ENCODE measurements at places on chromosomes 3 and 15. TPM values are rescaled to one million over a fixed set of nuclear protein-coding genes. Genes with fewer than 3 reads are reported as not detected.

The CPB1 gene
- total RNA-seq, result 7.3 TPM

The APOD gene
- 301 TPM for total RNA-seq

The PRR20G gene
- not detected for total RNA-seq

The RLBP1 gene
- not detected for total RNA-seq

The SCAANT1 gene
- total RNA-seq, result not detected

The RBPMS2 gene
- 6.9 TPM for total RNA-seq

DNA sequence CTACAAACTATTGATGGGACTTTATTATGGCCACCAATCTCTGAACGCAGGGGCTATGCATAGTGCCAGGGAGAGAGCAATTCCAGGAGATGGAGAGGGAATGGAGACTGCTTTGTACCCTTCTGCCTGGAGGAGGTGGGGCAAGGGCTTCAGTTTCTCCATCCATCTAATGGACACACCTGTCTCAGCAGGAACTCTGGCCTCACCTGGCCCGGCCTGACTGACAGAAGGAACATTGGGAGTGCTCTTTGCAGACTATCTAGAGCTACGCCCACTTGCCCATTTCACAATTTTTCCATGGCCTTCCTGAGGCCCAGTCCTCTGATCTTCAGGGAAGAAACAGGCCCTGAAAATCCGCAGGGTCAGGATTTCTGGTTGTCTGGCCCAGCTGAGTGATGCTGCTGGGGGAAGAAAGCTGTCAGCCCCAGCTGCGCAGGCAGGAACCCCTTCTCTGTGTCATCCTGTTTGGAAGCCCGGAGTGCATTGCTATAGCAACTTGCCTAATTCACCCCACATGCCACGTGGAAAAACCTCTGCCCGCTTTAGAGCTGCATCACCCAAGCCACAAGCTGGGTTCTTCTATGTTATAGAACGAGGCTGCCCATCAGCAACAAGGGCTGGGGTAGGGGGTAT, 6.4 kb downstream of the ITGA11 start:
- H3K4me1 ChIP-seq, result peaks cover 8% of the 10 kb centered on the region
- peaks cover 2% of the 10 kb centered on the region for H3K36me3 ChIP-seq
- no peak overlapping the region for H3K27ac ChIP-seq
- H3K27me3 ChIP-seq, result no peaks in the 10 kb centered on the region

- no peaks in the 10 kb centered on the region for H3K36me3 ChIP-seq
- no peak overlapping the region for H3K4me3 ChIP-seq
These were observed 20.5 kb upstream of the SOX14 start for GRCh38 chr3:137743608-137744007.

GRCh38 chr3:134074001-134074789, 44.5 kb upstream of the SLCO2A1 start:
- peak; percentile 58 for DNase-seq
- no peaks in the 10 kb centered on the region for H3K4me1 ChIP-seq
- H3K27me3 ChIP-seq, result no peaks in the 10 kb centered on the region
- H3K4me3 ChIP-seq, result no peak overlapping the region
- H3K36me3 ChIP-seq, result no peaks in the 10 kb centered on the region

DNA sequence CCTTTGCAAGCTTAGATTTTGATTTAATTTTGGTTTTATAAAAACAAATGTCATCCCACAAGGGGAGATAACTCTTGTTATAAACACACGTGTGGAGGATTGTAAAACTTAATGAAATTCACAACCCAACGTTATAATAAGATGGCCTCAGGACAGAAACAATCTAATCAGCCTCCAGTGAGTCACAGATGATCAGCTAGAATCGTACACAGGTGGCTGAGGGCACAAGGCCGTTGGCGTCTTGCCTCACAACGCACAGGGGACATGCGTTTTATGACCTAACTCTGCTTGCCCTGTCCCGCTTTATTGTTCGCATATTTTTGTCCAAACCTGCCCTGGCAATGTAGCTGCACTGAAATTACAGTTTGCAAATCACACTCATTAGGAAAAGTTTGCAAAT, 121.9 kb upstream of the PDZRN3 start:
- H3K4me1 ChIP-seq, result no peaks in the 10 kb centered on the region
- no peak for DNase-seq
- H3K27me3 ChIP-seq, result no peaks in the 10 kb centered on the region
- H3K4me3 ChIP-seq, result no peak overlapping the region

GRCh38 chr15:67892559-67893377, 52.9 kb upstream of the RNU6-1 start:
- no peak for DNase-seq
- no peaks in the 10 kb centered on the region for H3K27me3 ChIP-seq
- no peaks in the 10 kb centered on the region for H3K36me3 ChIP-seq
- H3K4me3 ChIP-seq, result no peak overlapping the region

- H3K36me3 ChIP-seq, result no peaks in the 10 kb centered on the region
- H3K27ac ChIP-seq, result no peak overlapping the region
- H3K27me3 ChIP-seq, result no peaks in the 10 kb centered on the region
- no peak for DNase-seq
These were observed 103.5 kb upstream of the NECTIN3 start for GRCh38 chr3:110968076-110968475.

DNA sequence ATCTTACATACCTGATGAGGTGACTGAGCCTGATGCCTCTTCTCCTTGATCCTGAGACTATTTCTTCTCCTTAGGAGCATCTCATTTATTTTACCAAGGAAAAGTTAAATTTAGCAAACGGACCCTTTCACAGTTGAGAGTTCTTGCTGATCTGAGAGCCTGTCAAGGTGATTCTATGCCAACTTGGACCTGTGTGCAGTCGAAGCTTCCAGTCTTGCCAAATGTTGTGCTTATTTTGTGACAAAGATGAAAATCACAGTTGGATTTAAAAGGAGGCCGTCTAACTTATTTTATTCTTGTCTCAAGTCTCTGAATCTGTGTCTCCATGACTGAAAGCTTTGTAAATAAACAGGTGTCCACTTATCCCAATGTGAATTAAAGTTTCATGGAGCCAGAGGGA, 296.3 kb upstream of the EPHA3 start:
- no peaks in the 10 kb centered on the region for H3K36me3 ChIP-seq
- H3K4me3 ChIP-seq, result no peak overlapping the region
- no peaks in the 10 kb centered on the region for H3K4me1 ChIP-seq
- no peaks in the 10 kb centered on the region for H3K27me3 ChIP-seq

GRCh38 chr3:111902534-111902933, 43.5 kb downstream of the PHLDB2 start:
- H3K27me3 ChIP-seq, result no peaks in the 10 kb centered on the region
- H3K4me1 ChIP-seq, result peaks cover 12% of the 10 kb centered on the region
- DNase-seq, result no peak
- H3K4me3 ChIP-seq, result no peak overlapping the region

DNA sequence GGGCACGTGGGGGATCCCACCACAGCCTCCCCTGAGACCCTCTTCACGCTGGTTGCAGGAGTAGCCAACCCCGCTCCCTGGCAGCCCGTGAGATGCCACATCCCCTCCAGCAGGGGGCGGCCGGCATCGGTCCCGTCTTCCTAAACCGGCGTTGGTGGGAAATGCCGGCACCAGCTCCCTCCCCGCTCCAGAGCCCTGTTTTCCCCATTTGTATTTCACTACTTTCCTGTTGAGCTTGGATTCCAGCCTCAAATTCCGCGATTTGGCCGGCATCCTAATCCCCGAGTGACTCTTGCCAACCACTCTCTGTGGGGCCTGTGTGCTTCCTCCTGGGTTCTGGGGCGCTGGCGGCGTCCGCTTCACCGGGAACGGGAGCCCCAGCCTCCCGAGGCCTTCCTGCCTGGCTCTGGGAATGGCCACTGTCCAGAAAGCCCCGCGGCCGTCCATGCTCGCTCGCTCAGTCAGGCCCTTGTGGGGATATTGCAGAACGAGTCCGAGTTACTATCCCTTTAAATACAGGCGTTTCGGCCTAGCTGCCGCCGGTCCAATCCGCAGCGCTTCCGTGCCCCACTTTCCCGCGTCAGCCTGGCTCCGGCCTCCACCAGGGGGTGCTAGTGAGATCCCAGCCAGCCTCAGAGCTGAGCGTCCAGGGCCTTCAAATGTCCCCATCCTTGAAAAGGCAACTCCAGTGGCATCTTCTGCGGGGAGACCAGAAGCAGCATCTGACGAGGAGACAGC, 8.1 kb upstream of the ADAMTS17 start:
- no peaks in the 10 kb centered on the region for H3K4me1 ChIP-seq
- H3K27me3 ChIP-seq, result no peaks in the 10 kb centered on the region
- no peaks in the 10 kb centered on the region for H3K36me3 ChIP-seq
- peak; percentile 96 for DNase-seq
- H3K27ac ChIP-seq, result peak overlapping the region; percentile 65

- no peaks in the 10 kb centered on the region for H3K27me3 ChIP-seq
- H3K4me1 ChIP-seq, result no peaks in the 10 kb centered on the region
- H3K4me3 ChIP-seq, result no peak overlapping the region
- no peak for DNase-seq
- no peaks in the 10 kb centered on the region for H3K36me3 ChIP-seq
These were observed 76.2 kb downstream of the PRICKLE2 start for GRCh38 chr3:64148955-64149653.

DNA sequence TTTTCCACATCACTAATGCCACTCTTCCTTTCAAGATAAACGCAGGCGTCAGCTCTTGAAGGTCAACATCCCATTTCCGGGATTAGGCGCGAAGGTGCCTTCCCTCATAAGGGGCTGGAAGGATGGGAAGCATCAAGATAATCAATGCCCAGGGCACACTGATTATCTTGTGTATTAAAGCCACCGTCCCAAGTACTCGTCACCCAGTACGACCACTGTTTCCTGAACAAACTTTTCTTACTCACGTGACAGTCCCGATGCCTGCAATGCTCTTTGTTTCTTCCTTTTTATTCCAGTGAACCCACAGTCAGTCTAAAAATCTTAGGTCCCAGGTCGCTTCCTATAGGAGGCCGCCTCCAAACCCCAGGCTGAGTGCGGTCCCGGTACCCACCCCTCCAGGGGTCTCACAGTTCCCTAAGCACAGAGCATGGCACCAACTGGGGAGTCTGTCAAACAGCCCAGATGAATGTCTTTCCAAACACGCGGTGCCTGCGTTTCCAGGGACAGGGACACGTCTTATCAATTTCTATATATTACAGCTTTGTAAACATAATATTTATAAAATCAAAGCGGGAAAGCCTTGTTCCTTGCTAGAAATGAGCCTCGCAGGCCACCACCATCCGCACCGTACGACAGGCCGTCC, 589 bp downstream of the ANAPC13 start:
- H3K27ac ChIP-seq, result peak overlapping the region; percentile 97
- peak; percentile 95 for DNase-seq
- H3K36me3 ChIP-seq, result no peaks in the 10 kb centered on the region
- no peaks in the 10 kb centered on the region for H3K27me3 ChIP-seq
- peak overlapping the region; percentile 87 for H3K4me3 ChIP-seq
- H3K4me1 ChIP-seq, result no peaks in the 10 kb centered on the region

GRCh38 chr15:66830358-66830757, 128.3 kb downstream of the SMAD6 start:
- no peak overlapping the region for H3K4me3 ChIP-seq
- no peaks in the 10 kb centered on the region for H3K4me1 ChIP-seq
- DNase-seq, result peak; percentile 73
- H3K27me3 ChIP-seq, result no peaks in the 10 kb centered on the region
- H3K27ac ChIP-seq, result no peak overlapping the region

All from aorta (tissue), 5 donors.